ENCODE measurements at places on chromosomes 2 and 18.

DNA sequence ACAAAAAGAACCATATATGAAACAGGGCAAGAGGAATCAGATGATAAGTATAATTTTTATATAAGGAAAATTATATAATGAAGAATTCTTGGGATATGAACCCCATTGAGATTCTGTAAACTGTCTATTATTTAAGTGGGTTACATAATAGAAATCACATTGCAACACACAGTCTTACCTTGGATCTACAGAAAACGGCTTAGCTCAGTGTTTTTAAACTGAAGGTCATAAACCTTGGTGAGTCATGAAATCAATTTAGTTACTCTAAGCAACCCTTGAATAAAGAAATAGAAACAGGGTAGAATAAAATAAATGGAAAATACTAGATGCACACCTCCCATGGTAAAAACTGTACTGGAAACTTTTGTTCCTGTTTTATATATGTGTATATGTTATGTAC lies 50.7 kb downstream of the METTL8 start:
- DNase-seq, result no peak

- peak; percentile 52 for DNase-seq
These were observed 157.0 kb downstream of the LDLRAD4 start for GRCh38 chr18:13375302-13376255.

- DNase-seq, result no peak
These were observed 26.4 kb upstream of the COPS8 start for GRCh38 chr2:237059155-237059875.

DNA sequence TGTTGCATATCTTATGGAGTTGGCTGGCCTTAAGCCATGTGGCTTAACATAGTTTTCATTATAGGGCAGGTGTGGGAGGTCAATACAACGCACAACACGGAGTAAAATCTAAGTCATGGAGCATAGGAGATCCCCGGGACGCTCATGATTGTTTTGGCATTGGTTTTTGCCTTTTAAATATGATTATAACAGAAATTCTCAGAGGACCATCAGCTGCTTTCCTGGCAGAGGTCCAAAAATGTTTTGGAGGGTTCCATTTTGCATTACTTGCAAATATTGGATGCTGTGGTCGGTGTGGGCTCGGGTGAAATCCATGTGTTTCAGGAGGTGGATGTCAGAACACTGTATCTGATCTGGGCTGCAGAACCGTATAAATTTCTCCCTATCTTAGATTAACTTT lies 3.4 kb downstream of the NCOA1 start:
- no peak for DNase-seq

- DNase-seq, result no peak
These were observed 61.2 kb downstream of the CCDC93 start for GRCh38 chr2:117952701-117953100.
